ENCODE measurements at places on chromosomes 12 and 14. TPM values are rescaled to one million over a fixed set of nuclear protein-coding genes. Genes with fewer than 3 reads are reported as not detected.
A peak's percentile ranks its signal among the peaks of the same experiment; 100 is the strongest.

Gene EMP1
- polyA plus RNA-seq = 65.9 TPM

DNA sequence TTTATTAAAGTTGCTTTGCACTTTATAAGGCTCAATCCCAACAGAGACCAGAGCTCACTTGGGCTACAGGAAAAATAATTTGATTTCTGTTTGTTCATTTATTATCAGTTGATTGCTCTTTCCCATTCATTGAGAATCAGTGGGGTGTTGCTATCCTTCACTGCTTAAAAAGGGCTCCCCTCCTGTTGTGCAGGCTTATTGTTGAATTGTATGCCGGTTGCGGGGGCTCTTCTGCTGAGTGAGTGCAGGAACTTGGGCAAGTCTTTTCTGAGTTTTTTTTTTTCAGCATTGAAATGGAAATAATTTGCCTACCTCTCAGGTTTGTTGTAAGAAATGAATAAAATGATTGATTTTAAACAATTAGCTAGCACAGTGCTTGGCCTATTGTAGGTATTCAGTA is 32.6 kb downstream of the AKAP6 start:
- H3K36me3 ChIP-seq = no peaks in the 10 kb centered on the region
- H3K27ac ChIP-seq = no peak overlapping the region
- no peaks in the 10 kb centered on the region for H3K27me3 ChIP-seq
- H3K4me1 ChIP-seq = no peaks in the 10 kb centered on the region
- no peak for DNase-seq

DNA sequence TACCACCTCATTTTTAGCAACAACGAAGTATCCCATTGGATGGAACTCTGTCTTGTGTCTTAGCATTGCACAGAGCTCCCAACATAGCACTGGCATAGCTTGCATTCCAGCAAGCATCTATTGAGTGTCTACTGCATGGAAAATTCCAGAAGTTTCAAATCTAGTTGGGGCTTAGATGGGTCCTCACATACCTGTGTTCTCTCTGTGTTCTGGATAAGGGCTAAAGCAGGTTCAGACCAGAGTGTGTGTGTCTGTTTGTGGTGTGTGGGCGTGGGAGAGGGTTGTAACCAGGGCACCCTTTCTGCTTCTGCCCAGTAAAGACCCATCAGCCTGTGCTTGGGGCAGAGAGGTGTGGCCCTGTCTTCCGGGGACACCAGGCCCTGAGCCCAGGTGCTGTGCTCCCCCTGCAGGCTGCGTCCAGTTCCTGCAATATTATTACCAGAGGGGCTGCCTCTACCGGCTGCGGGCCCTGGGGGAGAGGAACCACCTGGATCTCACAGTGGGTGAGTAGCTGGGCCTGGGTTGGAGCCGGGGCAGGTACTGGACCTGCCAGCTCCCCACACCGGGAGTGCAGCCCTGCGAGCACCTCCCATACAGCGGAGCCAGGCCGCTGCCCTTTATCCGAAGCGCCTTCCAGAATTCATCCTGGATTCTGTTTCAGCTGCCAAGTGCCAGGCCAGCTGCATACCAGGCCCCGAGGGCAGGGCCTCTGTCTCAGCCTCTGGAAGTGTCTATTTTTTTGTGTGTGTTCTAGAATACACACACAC is 20.3 kb downstream of the RHOF start:
- H3K4me3 ChIP-seq = no peak overlapping the region
- H3K27ac ChIP-seq = no peak overlapping the region
- H3K4me1 ChIP-seq = no peaks in the 10 kb centered on the region
- H3K36me3 ChIP-seq = peaks cover 46% of the 10 kb centered on the region
- no peaks in the 10 kb centered on the region for H3K27me3 ChIP-seq

- no peak for DNase-seq
- H3K27ac ChIP-seq = no peak overlapping the region
- no peak overlapping the region for H3K4me3 ChIP-seq
- no peaks in the 10 kb centered on the region for H3K27me3 ChIP-seq
- no peaks in the 10 kb centered on the region for H3K4me1 ChIP-seq
These were observed 15.0 kb downstream of the SDSL start for GRCh38 chr12:113436993-113437728.

DNA sequence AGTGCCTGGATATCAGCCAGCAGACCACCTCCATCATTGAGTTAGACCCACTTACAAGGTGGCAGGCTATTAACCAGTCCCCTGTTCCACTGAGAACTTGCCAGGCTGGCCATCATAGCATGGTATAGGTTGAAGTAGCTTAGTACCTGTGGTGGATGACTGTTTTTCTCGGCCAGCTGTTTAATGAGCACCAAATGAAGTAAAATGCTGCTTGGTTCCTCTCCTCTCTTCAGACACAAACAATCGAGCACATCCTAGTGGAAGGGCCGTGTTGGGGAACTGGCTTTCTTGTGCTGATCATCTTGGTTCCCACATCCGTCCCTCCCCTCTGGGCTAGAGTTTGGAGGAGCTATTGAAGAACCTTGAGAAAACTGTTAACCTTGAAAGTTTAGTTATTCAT is 486.2 kb downstream of the RAD51B start:
- no peak overlapping the region for H3K4me3 ChIP-seq
- no peak overlapping the region for H3K27ac ChIP-seq
- no peaks in the 10 kb centered on the region for H3K27me3 ChIP-seq

DNA sequence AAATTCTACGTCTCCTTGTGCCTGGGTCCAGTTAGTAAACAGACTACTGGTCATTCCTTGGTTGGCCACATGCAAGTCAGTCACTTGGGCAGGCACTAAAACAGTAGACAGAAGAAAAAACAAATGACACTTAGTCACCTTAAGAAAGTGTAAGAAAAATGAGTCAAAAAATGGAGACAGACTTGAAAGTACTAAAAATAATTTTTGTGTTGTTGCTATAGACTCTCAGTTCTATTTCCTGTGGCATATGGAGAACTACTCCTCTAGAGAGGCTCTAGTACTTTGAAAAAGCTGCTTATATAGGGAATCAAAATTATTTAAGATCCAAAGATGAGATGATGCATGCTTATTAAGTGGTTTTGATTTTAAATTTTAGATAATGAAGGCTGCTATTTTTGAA is 56.0 kb downstream of the PTPRB start:
- DNase-seq = no peak
- H3K36me3 ChIP-seq = peaks cover 1% of the 10 kb centered on the region
- H3K4me3 ChIP-seq = no peak overlapping the region
- no peaks in the 10 kb centered on the region for H3K27me3 ChIP-seq
- H3K27ac ChIP-seq = no peak overlapping the region

GRCh38 chr12:63918800-63919300 is 74.3 kb downstream of the SRGAP1 start:
- H3K4me1 ChIP-seq = peaks cover 5% of the 10 kb centered on the region
- H3K36me3 ChIP-seq = no peaks in the 10 kb centered on the region
- no peak for DNase-seq
- H3K27ac ChIP-seq = peak overlapping the region; percentile 77

- no peak overlapping the region for H3K27ac ChIP-seq
- H3K4me1 ChIP-seq = no peaks in the 10 kb centered on the region
- H3K4me3 ChIP-seq = no peak overlapping the region
These were observed 519.8 kb upstream of the FLRT2 start for GRCh38 chr14:85010186-85010585.

DNA sequence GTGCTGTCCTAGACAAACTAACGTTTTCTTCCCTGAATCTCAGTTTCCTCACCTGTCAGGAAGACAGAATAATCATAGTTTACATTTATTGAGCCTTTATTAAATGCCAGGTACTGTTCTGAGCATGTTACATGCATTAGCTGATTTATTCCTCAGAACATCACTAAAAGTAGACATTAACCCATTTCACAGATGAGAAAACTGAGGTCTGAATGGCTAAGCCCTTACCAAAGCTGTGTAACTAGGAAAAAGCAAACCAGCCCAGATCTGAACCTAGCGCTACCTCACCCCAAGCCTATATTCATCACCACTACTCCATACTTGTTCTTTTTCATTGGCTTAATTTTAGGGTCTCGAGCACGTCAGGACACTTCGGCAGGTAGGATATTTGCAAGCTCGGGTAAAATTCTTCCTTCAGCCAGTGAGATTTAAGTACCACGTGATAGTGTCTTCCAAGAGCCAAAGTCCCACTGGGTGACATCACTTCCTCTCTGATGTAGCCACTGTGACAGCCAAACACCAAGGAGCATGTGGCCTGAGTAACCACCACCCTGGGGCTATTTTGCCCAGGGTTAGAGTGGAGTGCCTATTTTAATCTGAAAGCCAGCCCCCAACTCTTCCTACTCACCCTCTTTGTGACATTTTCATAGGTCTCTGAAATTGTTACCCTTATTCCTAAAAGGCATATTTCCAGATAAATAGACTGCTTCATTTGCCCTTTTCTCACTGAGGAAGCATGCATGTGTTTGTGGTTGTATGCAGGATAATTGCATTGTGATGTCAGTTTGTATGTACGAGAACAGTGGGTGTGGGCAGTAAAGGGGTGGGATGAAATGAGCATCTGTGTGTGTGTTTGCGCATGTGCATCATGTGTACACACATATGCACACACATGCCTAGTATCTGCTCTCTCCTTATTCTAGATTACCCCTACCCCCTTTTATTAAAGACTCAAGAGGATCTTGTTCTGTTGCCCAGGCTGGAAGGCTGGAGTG is 62.2 kb upstream of the WSCD2 start:
- H3K27ac ChIP-seq = no peak overlapping the region
- no peaks in the 10 kb centered on the region for H3K36me3 ChIP-seq
- H3K4me1 ChIP-seq = no peaks in the 10 kb centered on the region

Gene CCDC177
- 0.01 TPM for polyA plus RNA-seq

GRCh38 chr12:65925626-65926025 is 101.3 kb downstream of the HMGA2 start:
- DNase-seq = peak; percentile 24
- H3K27me3 ChIP-seq = no peaks in the 10 kb centered on the region
- peak overlapping the region; percentile 46 for H3K27ac ChIP-seq
- H3K36me3 ChIP-seq = peaks cover 4% of the 10 kb centered on the region

- H3K4me3 ChIP-seq = no peak overlapping the region
- no peaks in the 10 kb centered on the region for H3K36me3 ChIP-seq
- no peak for DNase-seq
- no peaks in the 10 kb centered on the region for H3K4me1 ChIP-seq
- peak overlapping the region; percentile 27 for H3K27ac ChIP-seq
These were observed 116.6 kb upstream of the NPAS3 start for GRCh38 chr14:32821964-32822653.

Gene OR4E2
- polyA plus RNA-seq = not detected

GRCh38 chr14:102088012-102088792 is 1.4 kb upstream of the HSP90AA1 start:
- H3K27me3 ChIP-seq = no peaks in the 10 kb centered on the region
- peaks cover 5% of the 10 kb centered on the region for H3K36me3 ChIP-seq
- peak; percentile 59 for DNase-seq
- H3K27ac ChIP-seq = peak overlapping the region; percentile 92

GRCh38 chr14:60649875-60650372 is 647 bp upstream of the SIX1 start:
- no peak overlapping the region for H3K4me3 ChIP-seq
- no peaks in the 10 kb centered on the region for H3K36me3 ChIP-seq
- no peak overlapping the region for H3K27ac ChIP-seq
- DNase-seq = no peak

Gene KRT72
- polyA plus RNA-seq = 3.2 TPM

DNA sequence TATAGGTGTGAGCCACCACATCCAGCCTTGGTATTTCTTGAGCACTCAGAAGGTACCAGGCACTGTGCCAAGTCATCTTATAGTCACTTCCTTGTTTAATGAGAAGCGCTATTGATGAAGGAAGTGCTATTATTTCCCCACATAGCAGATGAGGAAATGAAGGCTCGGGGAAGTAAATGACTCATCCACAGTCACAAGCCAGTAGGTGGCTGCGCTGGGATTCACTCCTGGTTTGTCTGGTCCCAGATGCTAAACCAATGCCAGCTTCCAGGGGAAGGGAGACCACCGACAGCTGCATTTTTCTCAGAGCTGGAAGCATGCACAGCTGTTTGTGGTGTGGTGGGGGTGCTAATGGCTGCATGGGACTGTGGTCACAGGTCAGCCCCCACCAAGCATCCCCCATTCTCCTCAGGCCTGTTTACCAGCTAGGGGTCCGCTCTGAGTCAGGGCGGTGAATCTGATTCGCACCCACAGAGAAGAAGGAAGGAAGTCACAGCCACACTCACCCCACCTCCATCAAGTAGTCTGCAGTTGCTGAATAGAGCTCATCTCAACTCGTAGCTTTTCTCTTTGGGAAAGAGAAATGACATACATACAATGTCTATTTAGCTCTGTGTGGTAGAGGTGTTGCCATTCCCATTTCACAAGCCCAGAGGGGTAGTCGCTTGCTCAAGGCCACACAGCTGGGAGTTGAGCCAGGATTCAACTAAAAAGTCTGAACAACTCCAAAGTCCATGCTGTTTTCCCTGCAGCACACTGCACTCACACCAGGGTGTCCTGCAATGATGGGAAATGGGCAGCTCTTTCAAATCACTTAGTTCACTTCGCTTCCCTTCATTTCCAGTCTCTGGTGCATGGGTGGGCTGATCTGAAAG is 6.3 kb upstream of the LTBP2 start:
- DNase-seq = no peak
- no peaks in the 10 kb centered on the region for H3K36me3 ChIP-seq
- peaks cover 28% of the 10 kb centered on the region for H3K27me3 ChIP-seq
- no peak overlapping the region for H3K27ac ChIP-seq
- no peaks in the 10 kb centered on the region for H3K4me1 ChIP-seq
- H3K4me3 ChIP-seq = no peak overlapping the region

DNA sequence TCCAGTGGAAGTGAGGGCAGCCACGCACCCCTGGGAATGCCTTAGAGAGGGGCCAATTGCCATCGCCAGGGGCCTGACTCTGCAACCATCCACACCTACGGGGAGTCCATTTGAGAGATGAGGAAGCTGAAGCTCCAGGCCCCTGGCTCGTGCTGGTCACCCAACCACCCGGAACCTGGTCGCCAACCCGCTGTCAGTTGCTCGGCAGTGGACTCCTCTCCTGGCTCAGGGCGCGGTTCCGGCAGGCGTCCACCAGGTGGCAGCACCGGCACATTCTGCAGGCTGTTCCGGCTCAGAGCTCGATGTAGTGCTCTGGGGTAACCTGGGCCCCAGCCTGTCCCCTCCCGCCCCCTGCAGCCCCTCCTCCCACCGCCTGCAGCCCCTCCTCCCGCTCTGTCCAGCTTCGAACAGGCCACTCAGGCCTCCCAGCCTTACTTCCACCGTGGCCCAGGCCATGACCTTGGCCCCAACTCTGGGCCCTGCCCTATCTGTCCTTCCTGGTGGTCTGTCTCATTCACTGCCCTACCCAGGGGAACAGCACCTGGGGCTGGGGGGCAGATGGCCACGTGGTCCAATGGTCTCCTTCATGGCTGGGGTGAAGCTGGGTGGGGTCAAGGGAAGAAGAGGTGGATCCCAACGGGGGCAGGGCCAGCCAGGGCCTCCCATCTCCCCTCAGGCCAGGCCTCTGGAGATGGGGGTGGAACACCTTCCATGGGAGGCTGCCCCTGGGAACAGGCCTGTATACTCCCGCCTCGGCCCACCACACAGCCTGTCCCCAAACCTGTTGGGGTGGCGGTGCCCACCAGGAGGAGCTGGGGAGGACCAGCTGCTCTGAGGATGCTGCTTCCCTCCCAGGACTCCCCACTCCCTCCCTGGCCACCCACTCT is 15.7 kb downstream of the SIVA1 start:
- H3K36me3 ChIP-seq = no peaks in the 10 kb centered on the region
- peak; percentile 78 for DNase-seq
- peaks cover 5% of the 10 kb centered on the region for H3K4me1 ChIP-seq
- H3K27ac ChIP-seq = no peak overlapping the region

GRCh38 chr12:27500546-27500945 is 23.5 kb upstream of the PPFIBP1 start:
- H3K27me3 ChIP-seq = no peaks in the 10 kb centered on the region
- no peak for DNase-seq
- H3K27ac ChIP-seq = no peak overlapping the region
- H3K4me1 ChIP-seq = no peaks in the 10 kb centered on the region

Gene VRTN
- polyA plus RNA-seq = not detected

- no peaks in the 10 kb centered on the region for H3K36me3 ChIP-seq
- H3K27ac ChIP-seq = no peak overlapping the region
- H3K4me1 ChIP-seq = no peaks in the 10 kb centered on the region
- H3K27me3 ChIP-seq = no peaks in the 10 kb centered on the region
- DNase-seq = no peak
These were observed 9.7 kb downstream of the NAP1L1 start for GRCh38 chr12:76074701-76075336.

Gene A2ML1
- polyA plus RNA-seq = 0.10 TPM

Gene NFE2
- polyA plus RNA-seq = 0.07 TPM
